ENCODE measurements at places on chromosomes 11 and 22.

DNA sequence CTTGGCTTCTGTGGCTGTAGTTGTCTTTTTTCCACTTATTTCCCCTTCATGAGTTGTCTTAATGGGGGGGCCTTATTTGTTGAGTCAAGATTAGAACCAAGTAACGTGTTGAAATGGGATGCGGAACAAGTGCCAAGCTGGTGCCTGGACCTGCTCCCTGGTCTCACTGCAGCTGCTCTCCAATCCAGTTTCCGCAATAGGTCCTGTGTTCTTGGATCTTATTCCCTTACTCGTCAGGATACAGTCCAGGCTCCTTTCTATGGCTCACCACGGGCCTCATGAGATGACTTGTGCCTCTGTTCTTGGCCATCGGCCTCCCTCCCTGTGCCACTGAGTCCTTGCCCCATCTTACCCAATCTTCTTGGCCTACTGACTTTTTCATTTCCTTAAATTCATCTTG lies 159.6 kb upstream of the CADM1 start:
- DNase-seq: no peak

DNA sequence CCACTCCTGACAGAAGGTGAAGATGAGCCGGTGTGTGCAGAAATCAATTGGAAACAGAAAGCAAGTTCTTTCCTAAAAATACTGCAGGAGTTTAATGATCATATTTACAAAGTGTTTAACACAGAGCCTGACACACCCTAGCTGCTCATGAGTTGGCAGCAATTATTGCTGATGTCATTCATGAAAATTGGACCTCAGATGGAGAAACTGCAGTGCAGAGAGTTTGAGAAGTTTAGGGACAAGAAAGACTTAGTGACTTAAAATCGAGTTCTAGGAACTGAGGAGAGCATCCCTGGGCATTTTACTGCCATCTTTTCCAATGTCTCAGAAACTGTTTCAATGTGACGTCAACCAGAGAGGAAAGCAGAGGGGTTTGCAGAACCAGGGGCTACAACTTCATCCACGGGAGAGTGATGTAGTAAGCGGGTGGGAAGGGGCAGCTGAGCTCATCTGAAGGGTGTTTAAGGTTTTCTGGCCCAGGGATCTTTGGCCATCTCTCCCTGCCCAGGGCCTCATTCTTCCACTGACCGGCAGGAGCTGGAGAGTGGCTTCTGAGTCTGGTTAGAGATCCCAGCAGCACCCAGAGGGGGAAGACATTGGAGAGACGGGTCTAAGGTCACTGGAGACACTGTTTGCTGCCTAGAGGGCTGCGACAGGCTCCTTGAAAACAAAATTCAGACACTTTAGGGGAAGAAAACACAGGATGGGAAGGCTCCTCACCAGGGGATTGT lies 21.1 kb upstream of the IGLL5 start:
- DNase-seq: no peak

DNA sequence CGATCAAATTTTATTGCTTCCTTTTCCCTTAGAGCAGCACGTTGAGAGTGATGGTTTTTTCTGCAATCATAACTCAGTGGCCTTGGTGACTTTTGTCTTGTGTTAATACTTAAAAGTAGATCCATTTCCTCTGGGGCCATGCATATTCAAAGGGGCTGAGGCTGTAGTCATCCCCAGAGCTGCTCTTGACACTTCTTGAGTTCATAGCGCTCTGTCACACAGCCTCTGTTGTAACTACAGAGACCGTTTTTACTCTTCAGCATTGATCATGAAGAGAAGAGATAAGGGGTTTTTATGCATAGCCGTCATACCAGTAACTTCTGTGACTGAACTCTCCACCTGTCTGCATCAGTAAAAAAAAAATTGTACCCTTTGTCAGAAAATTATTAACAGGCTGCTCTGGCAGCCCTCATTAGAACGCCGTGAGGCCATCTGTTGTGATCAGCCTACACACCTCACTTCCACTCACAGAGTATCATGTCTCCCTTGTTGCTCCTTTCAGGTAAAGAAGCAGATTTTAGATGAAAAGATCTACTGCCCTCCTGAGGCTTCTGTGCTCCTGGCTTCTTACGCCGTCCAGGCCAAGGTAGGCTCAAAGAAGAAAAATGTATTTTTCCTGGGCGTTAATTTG lies 38.4 kb downstream of the NF2 start:
- DNase-seq: no peak

DNA sequence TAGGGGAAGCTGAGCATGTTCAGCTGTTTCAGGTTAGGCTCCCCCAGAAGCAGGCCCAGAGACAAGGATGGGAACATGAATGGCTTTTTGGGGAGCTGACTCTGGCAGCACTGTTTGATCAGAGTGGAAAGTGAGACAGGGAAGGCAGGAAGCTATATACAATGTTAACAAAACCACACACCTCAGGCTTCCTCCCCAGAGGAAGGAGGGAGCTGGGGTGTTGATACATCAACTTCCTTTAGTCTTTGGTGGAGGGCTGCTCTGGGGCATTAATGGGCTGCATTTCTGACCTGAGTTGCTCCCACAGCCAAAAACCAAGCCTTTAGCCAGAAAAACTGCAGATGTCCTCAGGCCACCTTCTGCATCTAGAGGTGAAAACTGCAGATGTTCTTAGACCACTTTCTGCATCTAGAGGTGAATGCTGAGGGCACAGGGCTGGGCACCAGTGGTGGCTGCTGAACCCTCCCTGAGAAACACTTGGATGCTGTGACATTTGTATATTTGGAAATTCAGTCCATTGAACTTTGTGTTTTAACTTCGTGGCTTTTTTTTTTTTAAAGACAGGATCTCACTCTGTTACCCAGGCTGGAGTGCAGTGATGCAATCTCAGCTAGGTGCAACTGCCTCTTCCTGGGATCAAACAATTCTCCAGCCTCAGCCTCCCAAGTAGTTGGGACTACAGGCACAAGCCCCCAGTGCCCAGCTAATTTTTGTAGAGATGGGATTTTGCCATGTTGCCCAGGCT lies 49.9 kb downstream of the KIAA1671 start:
- DNase-seq: no peak

GRCh38 chr11:134331354-134332188 lies at the start of gene GLB1L2:
Gene GLB1L2, plus strand, starts transcription at chr11:134331988. Its CDS starts 74 bp downstream, at chr11:134332062.
- peak; percentile 90 for DNase-seq

- DNase-seq: no peak
These were observed 9.4 kb upstream of the IGSF9B start for GRCh38 chr11:133966172-133966651.

GRCh38 chr11:61147791-61148620 lies 13.2 kb downstream of the VPS37C start:
- no peak for DNase-seq

- no peak for DNase-seq
These were observed 24.2 kb downstream of the KREMEN1 start for GRCh38 chr22:29096736-29097669.

Measured in CD4-positive, alpha-beta T cell (primary cell).